ENCODE measurements at places on chromosomes 4 and X.

DNA sequence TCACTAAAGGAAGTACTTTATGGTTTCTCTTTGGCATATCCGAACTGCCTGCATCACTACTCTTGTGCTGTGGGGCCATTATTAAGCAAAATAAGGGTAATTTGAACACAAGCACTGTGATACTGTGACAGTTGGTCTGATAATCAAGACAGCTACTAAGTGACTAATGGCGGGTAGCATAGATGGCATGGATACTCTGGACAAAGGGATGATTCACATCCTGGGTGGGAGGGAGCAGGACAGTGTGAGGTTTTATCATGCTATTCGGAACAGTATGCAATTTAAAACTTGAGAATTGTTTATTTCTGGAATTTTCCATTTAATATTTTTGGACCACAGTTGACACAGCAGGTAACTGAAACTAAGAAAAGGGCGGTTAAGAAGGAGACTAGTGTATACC, 52.6 kb upstream of the CITED1 start:
- DNase-seq, result no peak

DNA sequence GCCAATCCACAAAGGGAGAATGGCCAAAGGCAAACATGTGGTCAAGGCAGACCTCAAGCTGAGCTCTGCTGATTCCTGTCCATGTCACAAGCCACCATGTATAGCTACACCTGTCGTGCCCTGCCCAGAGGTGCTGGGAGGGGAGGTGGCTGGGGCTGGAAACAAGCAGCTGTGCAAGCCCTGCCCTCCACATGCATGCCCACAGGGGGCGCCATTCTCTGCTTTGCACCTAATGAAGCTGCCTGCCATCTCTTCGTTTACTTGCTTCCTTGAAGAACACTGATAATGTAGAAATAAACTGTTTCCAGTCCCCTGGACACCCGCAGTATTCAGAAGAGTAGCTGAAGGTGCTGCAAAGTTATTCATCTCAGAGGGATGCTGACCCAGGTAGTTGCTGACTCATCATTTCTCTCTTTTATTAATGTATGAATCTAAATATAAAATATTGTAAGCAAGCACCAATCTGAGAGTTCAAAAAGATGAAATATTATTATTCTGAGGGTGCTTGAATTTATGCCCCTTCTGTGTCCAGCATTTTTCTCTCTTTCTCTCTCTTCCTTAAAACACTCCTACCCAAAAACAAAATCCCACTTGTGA, 278.6 kb downstream of the ADGRA3 start:
- DNase-seq, result no peak

- DNase-seq, result no peak
These were observed 182.8 kb downstream of the GUCY2F start for GRCh38 chrX:109299091-109299490.

DNA sequence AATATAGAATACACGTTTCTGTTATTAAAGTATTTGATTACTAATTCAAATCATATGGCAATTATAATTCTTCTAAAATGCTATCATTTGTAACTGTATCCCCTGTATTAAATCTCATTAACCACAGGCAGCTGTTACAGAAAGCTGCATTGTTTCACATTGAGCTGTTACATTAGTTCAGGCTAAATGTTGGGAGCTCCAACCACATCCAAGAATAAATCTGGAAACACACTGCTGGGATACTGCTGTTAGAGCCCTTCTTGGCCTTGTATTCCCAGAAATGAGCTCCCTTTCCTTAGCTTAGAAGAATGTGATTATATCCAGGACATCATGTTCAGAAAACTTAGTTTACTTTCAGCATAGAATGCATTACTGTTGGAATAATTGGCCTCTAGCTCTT, 48.2 kb downstream of the GUCY1B1 start:
- DNase-seq, result peak; percentile 49

DNA sequence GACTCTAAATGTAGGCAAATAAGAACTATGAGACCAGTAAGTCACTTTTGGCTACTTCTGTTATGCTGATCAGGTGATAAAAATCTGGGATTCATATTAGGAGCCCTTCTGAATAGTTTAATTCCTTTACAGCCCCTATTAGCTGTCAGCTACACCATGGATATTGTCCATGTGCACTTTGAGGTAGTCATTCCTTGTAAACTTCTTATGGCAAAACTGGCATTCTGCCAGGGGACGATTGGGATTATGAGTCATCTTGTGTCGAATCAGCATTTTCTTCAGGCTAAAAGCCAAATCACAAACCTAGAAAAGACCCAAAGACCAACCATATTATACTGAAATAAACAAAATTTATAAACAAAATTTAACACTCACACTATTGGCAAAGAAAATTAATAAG, 227.6 kb downstream of the PRDM5 start:
- peak; percentile 5 for DNase-seq

- no peak for DNase-seq
These were observed 2.2 kb downstream of the TMEM156 start for GRCh38 chr4:39029752-39030694.

- DNase-seq, result no peak
These were observed 23.4 kb downstream of the SUV39H1 start for GRCh38 chrX:48719958-48720357.

GRCh38 chrX:51852096-51852495, 41.3 kb upstream of the MAGED1 start:
- DNase-seq, result no peak

DNA sequence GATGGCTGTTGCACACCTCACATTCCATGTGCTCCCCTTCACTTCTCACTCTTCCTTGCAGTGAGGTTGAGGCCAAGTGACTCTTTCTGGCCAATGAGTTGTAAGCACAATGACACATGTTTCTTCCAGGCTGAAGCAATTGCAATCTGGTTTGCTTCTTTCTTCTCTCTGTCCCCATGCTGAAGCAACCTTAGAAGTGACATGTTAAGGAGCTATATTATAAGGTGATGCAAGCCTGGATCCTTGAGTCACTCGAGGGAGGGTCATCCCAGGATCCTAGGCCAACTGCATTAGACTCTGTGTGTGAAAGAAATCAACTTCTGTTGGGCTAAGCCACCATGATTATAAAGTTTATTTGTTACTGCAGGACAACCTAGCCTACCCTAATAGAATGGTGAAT, 45.5 kb upstream of the HS3ST1 start:
- no peak for DNase-seq

GRCh38 chr4:61493470-61493869, 293.3 kb downstream of the ADGRL3 start:
- no peak for DNase-seq

DNA sequence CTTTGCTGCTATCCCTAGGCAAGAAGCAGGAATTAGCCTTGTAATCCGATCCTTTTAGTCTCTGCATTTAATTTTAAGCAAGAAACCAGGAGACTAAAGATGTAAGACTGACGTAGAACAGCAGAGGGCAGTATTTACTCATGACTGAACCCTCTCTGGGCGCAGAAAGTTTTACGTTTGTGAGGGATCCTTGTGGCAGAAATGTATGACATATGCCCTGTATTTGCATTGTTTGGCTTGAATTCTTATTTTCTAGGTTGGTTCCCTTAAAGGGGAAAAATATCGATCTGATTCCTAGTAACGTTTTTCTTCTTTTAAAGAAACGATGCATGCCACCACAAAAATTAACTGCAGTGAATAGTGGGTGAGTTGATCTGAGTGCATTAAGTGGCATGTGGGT, 1.3 kb upstream of the FAT4 start:
- peak; percentile 54 for DNase-seq

- peak; percentile 74 for DNase-seq
These were observed 236.9 kb downstream of the AR start for GRCh38 chrX:67780694-67781109.

DNA sequence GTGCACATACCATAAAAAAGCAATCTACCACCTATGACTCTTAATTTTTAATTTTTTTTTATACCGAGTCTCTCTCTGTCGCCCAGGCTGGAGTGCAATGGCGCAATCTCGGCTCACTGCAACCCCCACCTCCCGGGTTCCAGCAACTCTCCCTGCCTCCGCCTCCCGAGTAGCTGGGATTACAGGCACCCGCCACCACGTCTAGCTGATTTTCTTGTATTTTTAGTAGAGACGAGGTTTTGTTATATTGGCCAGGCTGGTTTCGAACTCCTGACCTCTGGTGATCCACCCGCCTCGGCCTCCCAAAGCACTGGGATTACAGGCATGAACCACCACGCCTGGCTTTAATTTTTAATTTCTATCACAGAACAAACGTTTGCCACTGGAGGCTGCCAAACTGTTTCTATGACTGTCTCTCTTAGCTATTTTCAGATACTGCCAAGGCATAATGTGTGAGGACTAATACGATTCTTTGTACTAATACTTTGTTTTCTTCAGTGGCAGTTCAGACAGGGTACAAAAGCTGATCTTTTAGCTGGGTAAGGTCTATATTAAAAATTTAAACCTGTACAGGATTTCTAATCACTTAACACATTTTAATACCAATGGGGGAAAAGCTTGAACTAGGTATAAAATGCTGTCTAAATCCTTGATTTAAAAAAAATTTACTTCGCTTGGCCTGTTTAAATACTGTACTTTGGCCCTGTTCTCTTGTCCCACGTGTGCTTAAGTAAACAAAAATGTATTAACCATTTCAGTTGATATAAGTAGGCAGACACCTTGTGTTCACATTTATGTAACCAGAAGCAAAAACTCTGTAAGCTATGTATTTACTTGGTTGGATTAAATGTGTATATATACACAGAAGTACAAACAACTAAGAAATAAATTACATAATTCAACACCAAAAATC, 2.3 kb downstream of the PGRMC2 start:
- peak; percentile 43 for DNase-seq

- no peak for DNase-seq
These were observed 137.9 kb downstream of the PJA1 start for GRCh38 chrX:69027181-69028005.

GRCh38 chrX:74924449-74925224, 615 bp downstream of the NEXMIF start:
- DNase-seq, result peak; percentile 3

GRCh38 chrX:46693149-46693548, 65.8 kb downstream of the SLC9A7 start:
- DNase-seq, result no peak

- no peak for DNase-seq
These were observed 13.3 kb upstream of the PITX2 start for GRCh38 chr4:110636171-110636679.

- no peak for DNase-seq
These were observed 153.4 kb downstream of the FMR1NB start for GRCh38 chrX:148134578-148134977.

DNA sequence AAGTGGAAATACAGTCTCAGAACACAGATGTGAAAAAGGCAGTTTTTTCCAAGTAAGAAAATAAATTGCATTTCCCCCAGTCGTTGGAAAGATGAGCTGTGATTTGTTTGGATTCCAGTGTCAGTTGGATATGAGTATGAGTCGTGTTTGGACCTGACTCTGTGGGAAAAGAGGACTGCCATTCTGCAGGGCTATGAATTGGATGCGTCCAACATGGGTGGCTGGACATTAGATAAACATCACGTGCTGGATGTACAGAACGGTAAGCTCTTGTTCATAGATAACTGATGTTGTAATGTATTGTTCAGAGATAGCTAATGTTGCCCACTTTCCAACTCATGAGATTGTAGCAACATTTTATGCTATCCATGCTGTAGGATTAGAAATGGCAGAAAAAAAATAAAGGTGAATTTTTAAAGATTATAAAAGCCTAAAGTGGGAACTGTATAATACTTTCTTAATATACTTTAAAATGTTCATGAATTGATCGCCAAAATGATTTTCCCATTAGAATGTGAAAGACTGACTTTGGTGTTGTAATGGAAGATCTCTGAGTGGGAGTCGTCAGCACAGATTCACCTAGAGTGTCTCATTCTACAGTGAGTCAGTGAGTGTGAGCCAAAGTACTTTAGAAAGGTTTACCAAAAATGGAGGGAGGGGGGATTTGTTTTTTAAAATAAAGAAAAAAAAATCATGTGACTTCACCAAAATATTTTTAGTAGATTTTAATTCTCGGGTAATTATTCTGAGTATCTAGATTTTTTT, 178.7 kb downstream of the DCTD start:
- no peak for DNase-seq

DNA sequence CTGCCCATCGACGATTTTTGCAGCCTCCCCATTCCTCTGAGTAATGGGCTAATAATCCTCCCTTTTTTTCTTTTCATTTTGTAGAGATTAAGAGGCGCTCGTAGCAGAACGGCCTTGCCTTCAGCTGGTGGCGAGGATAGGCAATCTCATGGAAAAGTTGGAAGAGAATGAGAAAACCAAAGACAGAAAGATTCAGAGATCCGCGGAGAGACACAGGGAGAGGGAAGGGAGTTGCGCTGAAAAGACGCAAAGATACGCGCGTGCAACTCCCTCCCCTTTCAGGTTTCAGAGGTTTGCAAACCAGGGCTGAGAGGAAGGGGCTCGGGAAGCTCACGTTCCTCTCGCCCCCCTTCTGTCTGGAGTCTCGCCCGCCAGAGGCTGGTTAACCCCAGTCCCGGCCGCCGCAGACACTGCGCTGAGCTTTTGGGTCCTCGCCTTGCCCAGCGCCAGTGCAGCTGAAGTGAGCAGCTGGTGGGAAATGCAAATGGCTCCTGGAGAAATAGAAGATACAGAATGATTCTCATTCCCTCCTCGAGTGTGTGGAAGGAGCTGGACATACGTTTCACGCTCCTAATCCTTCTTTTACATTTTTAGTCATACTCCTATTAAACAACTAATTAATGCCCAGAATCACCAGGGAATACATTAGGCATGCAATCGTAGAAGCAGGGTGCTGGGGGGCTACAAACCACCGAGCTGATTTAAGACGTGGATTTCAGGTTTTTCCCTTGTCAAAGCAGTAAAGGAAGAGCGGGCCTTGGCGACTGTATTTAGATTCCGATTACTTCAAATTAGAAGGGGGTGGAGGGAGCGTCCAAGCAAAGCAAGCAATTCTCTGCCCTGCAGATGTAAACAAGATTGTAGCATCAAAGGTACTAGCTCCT, 16.6 kb upstream of the PITX2 start:
- no peak for DNase-seq

DNA sequence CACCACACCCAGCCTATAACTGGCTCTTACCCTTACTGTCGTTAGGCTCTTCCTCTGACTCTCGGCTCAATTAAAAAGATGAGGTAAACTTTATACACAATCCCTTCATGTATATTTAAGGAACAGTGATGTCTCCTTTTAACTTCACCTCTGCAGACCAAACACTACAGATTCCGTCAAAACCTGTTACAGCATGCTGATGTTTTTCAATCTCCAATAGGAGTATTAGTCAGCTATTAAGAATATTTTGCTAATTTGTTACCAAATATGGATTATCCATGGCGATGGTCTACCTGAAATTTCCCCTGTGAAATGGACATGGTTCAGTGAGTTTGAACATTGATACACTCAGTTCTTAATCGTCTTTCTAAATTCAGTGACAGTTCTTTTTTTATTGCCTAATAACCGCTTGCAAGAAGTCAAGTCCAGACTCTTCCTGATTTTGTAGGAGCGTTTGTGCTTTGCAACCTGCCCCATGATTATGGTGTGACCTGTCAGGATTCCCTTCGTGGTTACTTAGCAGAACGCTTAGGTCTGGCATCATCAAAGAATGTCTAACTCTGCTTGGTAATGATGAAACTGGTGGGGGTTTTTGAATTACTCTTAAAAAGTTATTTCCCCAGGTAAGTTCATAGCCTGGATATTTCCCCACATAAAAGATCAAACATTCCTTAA, 72.2 kb upstream of the STOX2 start:
- DNase-seq, result no peak

Data from AG08395 (cell line).